ENCODE measurements at places on chromosomes 2 and 18.
A peak's percentile ranks its signal among the peaks of the same experiment; 100 is the strongest.

DNA sequence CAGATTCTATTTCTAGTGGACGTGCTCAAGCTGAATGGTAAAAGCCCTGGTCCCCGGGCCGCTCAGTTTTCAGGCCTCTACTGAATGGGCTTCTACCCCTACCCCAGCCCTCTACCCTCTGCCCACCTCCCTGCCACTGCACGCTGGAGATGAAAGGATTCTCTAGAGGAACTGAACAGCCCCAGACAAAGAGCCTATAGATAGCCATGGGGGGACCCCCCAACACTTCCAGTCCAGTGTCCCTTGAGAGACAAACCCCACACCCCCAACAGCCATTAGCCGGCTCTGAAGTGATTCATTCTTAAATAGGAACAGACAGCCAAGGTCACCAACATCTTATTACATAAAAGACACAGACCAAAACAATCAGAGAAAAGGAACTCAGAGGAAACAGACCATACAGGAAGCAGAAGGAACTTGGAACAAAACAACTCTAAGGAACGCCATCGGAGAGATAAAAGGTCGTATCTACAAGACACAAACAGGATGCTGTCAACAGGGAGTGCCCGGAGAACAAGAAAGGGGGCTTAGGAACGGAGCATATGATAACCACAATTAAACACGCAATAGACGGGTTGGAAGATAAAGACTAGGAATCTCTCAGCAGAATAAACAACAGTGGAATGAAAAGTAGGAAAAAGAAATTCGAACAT is 23.5 kb downstream of the TMEM37 start:
- DNase-seq, result no peak

DNA sequence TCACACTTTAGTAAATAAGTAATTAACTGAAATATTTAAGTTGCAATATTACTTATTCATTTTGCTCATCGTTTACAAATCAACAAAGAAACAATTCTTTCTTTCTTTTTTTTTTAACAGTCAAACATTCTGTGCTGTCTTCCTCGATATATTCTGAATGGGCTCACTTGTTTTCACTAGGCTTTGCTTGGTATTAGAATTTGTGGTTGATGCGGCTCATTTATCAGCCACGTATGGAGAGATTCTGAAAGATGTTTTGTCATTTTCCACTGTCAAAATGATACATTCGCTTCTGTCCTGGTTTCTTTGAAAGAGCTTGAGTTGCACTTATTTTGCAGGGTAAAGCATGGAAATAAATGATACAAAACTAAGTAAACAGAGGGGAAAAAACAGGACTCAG is 323.7 kb downstream of the LRRTM1 start:
- no peak for DNase-seq

- no peak for DNase-seq
These were observed 19.8 kb downstream of the ADD2 start for GRCh38 chr2:70748002-70748784.

DNA sequence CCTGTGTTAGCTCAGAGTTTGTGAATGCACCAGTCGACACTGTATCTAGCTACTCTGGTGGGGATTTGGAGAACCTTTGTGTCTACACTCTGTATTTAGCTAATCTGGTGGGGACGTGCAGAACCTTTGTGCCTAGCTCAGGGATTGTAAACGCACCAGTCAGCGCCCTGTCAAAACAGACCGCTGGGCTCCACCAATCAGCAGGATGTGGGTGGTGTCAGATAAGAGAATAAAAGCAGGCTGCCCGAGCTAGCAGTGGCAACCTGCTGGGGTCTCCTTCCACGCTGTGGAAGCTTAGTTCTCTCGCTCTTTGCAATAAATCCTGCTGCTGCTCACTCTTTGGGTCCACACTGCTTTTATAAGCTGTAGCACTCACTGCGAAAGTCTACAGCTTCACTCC is 324.2 kb downstream of the RAD51AP2 start:
- DNase-seq, result no peak

DNA sequence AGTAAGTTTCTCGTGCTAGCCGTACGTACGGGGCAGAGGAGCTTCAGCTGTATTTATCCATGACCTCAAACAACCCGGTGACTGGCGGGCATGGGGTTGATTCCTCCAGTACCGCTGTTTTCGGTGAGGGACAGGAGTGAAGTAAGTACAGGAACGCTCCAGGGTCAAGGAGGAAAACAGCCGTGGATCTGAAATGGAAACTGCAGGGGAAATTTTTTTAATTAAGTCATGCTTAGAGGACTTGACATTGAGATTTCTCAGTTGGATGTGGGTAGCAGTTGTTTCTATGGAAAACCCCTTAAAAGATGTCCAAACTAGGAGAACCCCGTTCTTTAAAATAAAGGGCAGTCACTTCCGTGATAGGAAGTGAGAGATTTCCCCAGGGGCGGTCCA is 1.2 kb downstream of the RAB12 start:
- peak; percentile 43 for DNase-seq

- no peak for DNase-seq
These were observed 120.1 kb upstream of the PXDN start for GRCh38 chr2:1864301-1864980.

DNA sequence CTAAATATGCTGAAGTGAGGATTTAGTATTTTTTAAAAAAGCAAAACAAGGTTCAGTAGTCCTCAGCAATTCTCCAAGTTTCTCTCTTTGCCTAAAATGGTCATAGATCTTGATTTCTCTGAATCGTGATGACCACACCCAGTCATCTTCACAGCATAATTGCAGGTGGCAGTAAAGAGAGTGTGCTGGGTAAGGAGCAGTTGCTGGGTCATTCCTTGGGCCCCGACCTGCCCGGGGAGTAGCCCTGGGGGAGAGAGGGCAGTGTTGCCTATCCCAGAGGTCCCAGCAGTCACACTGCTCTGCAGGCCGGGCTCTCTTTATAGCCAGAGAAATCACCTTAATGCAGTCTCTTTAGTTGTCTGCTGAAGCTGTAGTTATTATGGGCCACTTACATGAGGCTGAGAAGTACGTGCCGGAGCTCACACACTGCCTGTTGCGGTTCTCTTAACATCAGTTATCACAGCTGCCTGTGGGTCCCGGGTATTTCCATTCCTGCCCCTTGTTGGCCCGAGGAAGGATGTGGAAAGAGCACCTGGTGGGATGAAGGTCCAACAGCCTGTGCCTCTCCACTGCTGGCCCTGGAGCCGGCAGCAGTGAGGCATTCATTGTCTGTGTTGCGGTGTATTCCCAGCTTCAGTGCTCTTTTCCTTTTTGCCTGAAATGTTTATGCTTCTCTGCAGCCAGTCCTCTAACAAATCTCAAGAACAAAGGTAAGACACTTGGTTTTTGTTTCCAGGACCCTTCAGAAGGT is 230.1 kb downstream of the ALPK2 start:
- no peak for DNase-seq

GRCh38 chr2:102765061-102765460 is 3.2 kb downstream of the TMEM182 start:
- DNase-seq, result no peak

DNA sequence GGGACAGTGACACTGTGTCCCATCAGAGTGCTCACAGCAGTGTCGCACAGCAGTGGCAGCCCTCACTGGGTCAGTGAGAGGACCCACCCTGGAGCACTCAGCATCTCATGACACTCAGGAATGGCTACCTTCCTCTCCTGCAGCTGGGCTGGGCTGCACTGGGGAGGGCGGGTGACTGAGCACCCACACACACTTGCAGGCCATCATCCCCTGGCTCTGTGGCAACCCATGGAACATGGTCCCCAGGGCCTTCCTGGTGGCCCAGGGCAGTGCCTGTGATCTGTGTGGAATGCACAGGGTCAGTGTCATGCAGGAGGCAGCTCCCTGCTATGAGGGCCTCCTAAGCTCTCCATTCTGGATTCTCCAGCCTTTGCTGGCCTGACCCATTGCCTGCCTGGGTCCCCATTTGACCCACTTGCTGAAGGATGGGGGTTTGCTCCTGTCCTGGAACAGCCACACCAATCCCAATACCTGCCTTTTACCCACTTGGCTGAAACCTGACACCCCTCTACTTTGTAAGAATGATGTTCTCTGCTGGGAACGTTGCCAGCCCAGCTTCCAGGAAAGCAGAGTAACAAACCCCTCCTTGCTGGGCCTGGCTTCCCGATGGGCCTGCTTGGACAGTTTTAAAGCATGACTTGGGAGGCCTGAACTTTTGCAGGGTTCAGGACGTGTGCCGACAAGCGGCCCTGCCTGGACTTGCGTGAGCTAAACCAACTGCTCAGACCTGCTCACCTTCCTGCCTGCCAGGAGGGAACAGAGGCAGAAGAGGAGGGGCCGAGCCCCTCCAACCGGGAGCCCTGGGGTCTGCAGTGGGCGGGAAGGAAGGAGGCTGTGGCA is 13.7 kb downstream of the HS6ST1 start:
- peak; percentile 63 for DNase-seq

DNA sequence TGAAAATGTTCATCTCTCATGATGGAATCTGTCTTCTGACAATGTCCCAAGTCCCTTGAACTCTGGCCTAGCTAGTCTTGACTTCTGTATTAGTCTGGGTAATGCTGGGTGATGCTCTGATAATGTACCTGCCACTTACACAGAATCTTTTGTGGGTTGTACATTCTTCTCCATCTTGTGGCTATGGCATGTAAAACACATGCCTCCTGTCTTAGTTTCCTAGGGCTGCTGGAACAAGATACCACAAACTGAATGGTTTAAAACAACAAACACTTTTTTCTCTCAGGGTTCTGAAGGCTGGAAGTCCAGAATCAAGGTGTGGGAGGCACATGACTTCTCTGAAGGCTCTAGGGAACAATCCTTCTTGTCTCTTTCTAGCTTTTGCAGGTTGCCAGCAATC is 57.1 kb downstream of the RAPGEF4 start:
- no peak for DNase-seq

DNA sequence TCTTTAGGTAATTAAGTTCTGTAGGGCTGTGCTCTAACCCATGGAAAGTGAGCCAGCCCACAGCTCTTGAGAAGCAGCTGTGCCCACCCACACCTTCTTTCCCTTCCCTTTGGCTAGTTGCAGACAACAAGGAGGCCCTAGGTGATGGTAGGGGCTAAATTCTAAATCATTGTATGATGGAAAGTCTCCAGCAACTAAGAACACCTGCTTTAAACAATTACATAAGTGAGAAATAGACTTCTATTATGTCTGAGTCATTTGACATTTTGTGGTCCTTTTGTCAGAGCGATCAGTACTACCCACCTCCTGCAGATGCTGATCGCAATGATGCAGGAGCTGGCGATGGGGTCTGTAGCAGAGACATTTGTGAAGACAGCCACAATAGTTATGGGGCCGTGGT is 79.6 kb downstream of the TEX51 start:
- DNase-seq, result no peak

GRCh38 chr2:240024766-240025165 is 376 bp downstream of the NDUFA10 start:
- peak; percentile 19 for DNase-seq

DNA sequence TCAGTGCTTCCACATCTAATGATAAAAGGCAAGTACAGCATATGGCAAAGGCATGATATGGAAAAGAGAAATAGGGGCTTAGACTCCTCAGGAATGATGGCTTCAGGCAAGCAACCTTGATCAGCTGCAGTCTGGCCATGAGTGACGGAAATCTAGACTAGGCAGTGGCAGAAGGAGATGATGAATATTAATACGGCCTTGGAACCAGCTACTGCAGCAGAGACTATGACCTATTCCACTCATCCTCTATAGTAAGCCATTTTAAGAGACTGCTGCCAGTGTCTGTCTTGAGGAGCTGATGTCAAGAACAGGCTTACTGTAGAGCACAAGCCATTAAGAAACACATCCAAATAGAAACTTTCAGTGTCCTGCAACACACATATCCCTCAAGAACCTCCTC is 23.7 kb downstream of the ASXL2 start:
- no peak for DNase-seq

DNA sequence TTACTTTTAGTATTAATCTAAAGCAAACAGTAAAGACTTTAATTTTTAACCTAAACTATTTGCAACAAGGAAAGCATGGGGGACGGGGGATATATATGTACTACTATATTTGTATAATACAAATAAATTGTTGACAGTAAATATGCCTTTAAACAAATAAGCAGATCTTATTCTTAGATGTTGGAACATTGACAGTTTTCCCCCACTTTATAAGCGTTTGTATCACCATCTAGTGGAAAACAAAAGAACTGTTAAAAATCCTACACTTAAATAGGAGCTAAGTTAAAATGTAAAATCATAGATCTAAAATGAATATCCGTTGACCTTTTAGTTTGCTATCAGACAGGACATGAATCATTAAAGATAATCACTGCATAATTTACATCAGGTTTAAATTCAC is 50.0 kb downstream of the RBBP8 start:
- DNase-seq, result peak; percentile 65

DNA sequence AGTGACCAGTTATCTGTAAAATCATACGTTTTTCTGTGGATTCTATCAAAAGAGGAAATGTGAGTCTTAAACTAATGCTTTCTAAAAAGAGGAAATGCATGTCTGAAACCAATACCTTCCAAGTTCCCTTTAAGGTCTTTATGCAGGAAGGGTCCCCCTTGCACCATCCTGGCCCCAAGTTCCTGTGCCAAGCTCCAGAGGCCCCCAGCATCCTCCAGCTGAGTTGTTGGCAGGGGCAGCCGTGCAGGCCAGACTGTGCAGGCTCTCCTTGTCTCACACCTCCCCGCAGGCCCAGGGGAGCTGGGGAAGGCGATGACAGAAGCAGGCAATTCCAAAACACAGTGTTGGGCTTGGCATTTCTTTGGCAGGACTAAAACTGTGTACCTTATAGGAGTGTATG is 39.2 kb downstream of the DPYSL5 start:
- no peak for DNase-seq

DNA sequence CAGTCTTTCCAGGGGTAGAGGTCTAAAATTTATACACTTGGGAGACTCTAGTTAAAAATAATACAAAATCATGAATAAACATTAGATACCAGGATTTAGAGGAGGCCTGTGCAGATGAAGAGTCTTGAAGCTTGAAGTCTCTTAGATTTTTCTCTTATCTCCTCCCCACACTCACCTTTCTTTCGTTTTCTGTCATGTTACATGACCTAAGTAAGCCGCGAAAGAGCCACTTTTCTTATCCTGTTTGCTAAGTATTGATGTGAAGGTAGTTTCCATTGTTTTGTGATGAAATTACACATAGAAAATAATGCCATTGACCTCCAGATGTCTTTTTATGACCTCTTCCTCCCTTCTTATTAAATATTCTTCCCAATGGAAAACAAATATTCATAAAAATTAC is 367.8 kb downstream of the LRRTM1 start:
- no peak for DNase-seq

GRCh38 chr2:73163483-73164367 is 38.6 kb upstream of the NOTO start:
- DNase-seq, result peak; percentile 48

GRCh38 chr2:147665105-147665504 is 179.7 kb upstream of the ACVR2A start:
- DNase-seq, result no peak
